Stimulated activated naive CD4-positive, alpha-beta T cell treated with Interleukin-2 at 50 U/mL for 16 hours (primary cell): ENCODE measurements at places on chromosomes 11 and 22.

GRCh38 chr11:13152264-13152663 lies 125.3 kb upstream of the BMAL1 start:
- DNase-seq: no peak

- peak; percentile 40 for DNase-seq
Measured at GRCh38 chr22:25488244-25489020, 76.0 kb upstream of the GRK3 start.

DNA sequence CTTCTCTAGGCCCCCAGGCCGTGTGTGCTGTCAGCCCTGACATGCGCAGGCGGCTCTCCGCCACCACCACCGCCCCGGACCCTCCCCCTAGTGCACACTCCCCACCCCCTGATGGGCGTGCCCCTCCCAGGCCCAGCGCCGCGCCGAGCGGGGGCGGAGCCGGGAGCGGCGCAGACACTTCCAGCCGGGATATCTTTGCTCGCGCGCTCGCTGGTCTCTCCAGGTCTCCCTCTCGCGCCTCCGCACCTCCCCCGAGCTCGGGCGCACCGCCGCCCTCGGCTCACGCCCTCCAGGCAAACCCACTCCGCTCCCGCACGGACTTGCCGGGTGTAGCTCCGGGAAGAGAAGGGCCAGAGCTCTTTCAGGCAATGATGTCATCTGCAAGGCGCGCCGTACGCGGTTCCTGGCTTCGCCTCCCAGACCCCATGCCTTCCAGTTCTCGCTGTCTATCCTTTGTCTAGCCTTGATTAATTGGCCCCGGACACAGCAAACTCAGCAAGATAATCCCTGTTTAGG lies at the start of gene SCN3B:
SCN3B (minus strand) TSS at position 59 of the 516 bp plus-strand sequence. CDS start 823 bp downstream, outside the sequence.
- DNase-seq: no peak

DNA sequence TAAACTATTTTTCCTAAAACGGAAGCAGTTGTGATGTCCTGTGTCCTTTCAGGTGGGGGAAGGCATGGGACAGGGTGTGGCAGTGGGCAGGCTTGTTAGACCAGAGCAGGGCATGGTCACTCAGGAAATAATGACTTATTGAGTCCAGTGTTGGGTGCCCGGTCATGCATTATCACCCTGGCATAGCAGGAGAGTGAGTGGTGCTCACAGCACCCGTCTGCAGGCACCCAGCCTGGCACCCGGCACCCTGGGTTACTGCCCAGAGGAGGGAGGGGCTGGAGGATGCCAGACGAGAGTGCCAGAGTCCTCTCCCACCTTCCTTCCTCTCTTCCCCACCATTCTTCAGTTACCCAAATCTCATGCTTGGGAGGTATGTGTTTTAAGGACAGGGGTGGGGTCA lies 59.1 kb downstream of the ST3GAL4 start:
- DNase-seq: no peak

DNA sequence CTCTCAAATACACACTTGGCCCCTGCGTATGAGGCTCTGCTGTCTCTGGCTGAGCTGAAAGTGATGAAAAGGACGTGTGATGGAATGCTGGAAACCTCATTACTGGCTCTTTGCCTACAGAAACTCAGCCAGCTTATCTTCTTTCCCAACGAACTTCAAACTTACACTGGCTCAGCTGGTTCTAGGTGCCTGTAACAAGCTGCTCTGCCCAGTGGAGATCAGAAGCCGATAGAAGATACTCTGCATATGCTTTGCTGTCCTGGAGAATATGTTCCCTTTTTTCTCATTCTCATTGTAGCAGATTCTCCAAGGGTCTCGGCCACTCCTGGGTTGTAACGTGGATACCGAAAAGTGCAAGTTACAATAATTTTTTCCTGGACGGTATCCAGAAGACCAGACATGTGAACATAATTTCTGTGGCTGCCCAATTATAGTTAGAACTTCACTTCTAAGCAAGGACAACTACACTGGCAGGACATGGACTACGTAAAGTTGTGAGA lies 405.3 kb upstream of the CCDC90B start:
- no peak for DNase-seq

GRCh38 chr11:47258317-47258902 lies 614 bp downstream of the NR1H3 start:
- DNase-seq: no peak

- DNase-seq: no peak
Measured at GRCh38 chr11:44261800-44262591, 47.9 kb downstream of the ALX4 start.

DNA sequence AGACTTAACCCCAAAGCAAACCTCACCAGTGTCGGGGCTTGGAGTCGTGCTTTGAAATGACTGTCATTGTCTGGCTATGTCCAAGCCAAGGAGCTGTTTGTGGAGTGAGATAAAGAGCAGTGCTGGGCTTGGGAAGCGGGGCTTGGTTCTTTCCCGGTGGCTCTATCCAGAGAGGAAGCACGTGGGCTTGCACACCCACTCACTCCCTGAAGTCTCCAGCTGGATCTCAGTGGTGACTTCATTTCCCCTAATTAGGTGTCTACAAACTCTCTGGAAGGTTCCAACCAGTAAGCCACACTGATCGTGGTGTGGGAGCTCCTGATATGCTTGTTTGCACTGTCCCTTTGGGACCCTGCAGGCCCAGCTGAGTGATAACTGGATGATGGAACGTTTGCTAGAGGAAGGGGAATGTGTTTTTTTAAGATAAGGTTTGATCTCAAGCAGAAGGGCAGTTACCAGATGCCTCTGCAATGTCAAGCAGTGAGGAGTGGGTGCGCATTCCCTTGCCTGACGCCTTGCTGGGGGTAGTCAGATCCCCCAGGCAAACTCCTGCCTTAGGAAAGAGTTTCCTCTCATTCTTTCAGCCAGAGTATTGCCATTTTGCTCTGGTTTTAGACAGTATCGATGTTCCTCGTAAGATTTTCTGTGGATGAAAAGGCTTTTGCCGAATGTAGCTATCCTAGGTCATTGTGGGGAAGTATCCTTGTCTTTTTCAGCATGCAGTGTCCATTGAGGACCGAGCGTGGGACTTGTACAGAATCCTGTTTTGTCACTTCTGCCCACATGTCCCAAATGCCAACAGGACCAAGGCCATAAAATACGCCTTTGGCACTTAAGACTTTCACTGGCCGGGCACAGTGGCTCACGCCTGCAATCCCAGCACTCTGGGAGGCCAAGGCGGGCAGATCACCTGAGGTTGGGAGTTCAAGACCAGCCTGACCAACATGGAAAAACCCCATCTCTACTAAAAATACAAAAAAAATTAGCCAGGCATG lies 90.9 kb downstream of the MICAL2 start:
- DNase-seq: no peak

GRCh38 chr11:130872102-130872501 lies 44.2 kb downstream of the SNX19 start:
- DNase-seq: no peak

- no peak for DNase-seq
Measured at GRCh38 chr11:86416494-86416893, 41.8 kb downstream of the CCDC81 start.

DNA sequence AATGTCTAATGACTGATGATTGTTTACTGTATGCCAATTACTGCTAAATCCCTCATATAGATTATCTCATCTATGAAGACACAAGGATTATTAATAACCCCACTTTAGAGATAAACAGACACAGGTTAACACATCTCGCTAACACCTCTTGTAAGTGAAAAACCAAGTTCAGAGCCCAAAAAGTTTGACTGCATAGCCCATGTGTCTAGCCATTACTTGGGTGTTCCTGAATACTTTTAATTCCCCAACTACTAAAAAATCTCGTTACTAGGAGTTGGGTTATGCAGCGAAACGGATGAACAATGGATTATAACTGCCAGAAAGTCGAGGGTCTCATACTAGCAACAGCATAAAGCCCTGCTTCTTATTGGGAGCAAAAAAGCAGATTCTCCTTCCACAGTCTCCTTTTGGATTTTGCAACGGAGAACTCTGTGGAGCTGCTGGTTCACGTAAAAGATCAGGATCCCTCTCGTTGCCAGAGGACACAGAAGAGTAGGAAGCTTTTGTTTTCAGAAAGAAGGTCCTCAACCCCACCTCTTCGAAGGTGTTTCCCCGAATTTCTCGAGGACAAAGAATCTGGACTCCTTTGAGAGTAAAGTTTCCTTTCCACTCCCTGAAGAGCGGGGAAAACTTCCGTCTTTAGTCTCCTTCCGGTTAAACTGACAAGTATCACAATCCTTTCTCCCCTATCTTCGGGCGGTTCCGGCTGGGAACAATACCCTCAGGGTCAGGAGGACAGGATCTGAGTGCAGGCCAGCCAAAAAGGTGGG lies 979 bp downstream of the ZBED5 start:
- no peak for DNase-seq

DNA sequence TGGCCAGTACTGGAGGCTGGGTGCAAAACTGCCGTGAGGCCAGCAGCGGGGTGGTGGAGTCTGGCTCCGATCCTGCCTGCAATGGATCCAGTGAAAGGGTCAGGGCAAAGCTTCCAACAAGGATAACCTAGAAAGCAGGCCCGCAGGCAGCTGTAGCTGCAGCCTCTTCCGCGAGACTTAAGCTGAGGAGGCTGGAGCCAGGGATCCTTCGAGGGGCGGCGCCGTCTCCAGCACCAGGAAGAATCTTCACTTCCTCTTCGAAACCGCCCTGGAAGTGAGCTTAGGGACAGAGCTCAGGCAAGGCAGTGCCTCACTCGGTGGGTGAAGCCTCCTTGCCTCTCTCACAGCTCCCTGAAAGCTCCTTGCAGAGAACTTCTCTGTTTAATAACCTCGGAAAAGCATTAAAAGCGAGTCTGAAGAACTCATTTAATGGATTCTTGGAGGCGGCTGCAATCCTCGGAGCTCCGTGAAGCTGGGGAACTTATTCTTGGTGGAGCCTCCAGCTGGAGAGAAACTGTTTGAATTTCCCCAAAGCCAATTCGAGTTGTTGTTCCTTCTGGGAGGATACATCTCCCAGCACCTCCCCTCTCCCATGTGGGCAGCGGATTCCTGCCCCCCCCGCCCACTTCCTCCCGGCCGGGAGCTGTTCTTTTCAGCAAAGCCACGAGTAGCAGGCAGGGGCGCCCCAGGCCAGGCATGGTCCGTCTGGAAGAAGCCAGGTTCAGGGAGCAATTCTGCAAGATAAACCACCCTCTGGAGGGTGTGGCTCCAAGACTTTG lies 169.9 kb downstream of the CTTN start:
- DNase-seq: no peak

GRCh38 chr22:44091021-44091721 lies 67.1 kb downstream of the PARVB start:
- DNase-seq: peak; percentile 37
